ENCODE measurements at places on chromosomes 2 and 18.

GRCh38 chr2:213101692-213102460, 49.5 kb downstream of the IKZF2 start:
- no peak for DNase-seq

DNA sequence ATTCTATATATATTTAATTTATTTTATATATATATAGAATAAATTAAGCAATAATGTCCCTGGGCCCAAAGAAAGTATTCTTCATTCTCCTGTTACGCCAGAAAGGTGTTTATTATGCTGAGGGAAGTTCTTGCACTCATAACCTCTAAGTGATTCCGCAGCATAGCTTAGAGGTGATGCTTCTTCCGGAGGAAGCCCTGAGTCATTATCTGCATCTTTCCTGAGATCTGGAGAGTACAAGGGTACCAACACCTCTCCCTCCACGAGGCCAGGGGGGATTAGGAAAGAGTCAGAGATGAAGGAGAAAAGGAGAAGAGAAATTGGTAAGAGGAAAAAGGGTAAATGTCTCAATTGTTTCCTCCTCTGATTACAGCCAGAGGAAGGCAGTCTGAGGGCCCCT, 43.1 kb upstream of the RTN4 start:
- DNase-seq = no peak

DNA sequence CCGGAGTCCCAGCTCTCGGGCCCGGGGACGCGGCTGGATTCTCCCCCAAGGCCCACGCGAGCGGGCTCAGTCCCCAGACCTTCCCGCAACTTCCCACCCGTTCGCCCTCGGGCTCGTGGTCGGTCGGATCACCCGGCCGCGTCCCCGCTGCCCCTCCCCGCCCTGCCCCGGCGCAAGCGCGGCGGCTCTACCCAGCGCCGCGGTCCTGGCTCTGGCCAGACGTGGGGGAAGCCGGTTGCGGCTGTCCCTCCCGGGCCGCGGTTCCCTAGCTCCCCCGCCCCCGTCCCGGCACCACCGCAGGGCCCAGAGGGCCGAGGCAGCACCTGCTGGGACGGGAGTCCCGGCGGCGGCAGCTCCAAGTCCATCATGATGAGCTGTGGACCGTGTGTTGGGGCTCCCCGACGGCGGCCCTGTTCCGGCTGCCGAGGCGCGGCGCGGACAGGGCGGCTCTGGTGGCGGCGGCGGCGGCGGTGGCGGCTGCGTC, 276 bp downstream of the NFE2L2 start:
- DNase-seq = no peak

DNA sequence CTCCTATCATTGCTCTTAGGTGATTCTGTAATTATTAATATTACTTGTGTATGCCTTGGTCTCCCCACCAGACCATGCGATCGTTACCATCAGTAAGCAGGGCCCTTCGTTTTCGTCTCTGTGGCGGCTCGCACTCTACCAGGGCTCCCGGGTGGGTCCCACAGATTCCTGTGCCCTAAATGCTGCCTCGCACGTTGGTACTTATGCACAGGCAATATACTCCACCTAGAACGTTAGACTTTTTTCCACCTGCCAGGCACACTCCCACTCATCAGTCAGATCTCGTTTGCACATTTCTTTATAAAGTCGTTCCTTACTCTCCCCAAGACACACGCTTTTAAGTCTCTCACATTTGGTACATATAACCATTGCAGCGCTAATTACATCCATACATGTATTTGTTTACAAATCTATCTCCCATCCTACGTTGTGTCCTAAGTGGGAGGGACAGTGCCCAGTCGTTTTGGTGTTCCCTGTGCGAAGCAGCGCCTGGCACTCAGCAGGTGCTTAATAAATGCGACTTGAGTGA, 901 bp downstream of the FEZ2 start:
- DNase-seq = no peak

DNA sequence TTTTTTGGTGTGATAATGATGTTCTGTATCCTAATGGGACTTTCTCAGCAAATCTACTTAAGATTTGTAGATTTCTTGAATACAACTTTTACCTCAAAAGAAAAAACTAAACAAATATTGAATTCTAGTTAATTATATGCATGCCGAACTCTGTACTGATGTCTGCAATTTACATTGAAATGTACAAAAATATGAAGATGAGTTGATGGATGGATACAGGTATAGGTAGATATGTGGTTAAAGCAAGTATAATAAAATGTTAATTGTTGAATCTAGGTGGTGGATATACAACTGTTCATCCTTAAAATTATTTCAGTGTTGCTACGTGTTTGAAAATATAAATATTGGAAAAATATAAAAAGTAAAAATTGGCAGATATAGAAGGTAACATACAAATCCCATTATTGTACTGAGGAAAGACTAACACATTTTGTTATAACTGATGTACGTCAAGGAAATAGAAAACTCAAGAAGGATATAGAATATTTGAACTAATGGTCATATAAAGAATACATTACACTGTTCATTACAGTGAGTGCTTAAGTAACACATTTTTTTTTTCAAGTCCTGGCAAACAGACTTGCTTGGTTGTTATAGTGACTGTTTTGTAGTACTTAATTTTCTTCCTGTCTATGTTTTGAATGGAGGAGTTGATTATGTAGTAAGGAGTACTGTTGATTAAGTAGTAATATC, 33.8 kb downstream of the DDX1 start:
- DNase-seq = no peak

GRCh38 chr2:204407204-204408014, 137.9 kb upstream of the PARD3B start:
- DNase-seq = no peak

- no peak for DNase-seq
Observed at GRCh38 chr18:73214970-73215369, 347.2 kb upstream of the NETO1 start.

GRCh38 chr18:63311118-63312018, 8.2 kb downstream of the BCL2 start:
- DNase-seq = no peak

- no peak for DNase-seq
Observed at GRCh38 chr2:128449226-128450061, 130.8 kb upstream of the HS6ST1 start.

DNA sequence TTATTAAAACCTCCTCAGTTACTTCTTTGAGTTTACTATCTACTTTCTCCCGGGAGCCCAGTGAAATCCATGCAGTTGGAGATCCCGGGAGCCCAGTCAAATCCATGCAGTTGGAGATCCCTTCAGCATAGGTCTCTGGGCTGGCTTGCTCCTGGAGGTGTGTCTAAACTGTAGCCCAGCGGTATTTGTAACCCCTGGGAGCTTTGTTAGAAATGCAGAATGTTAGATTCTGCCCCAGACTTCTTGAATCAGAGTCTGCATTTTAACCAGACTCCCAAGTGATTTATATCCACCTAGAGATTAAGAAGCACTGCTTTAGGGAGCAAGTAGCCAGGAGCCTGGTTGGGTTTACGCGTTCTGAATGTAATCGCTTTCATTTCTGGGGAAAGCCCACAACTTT, 54.5 kb downstream of the ARHGAP28 start:
- no peak for DNase-seq

DNA sequence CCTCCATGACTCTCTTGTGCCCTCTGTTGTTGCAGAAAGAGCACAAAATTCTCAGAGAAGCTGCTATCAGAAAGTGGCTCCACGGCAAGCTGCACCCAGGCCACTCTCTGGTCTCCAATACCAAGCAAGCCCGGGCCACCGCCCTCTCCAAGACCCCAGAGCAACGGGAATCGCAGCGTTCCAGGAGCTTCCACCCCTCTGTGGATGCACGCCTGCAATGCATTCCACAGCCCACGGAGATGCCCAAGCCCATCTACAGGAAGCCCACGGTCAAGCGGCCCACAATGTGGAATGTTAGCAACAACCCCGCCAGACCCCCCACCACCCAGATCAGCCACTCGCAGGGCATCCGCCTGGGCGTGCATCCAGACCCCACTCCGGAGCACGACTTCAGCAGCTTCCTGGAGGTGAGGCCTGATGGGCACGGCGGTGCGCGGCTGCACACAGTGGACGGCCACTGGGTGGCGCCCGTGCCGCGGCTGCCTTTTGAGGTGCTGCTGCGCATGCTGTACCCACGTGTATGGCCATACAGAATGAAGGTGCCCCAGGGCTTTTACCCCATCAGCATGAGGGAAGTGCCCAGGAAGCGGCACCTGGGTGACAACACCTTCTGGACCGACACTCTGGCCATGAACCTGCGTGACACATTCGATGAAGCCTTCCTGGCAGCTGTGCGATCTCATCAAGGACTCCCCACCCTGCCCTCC, 6.3 kb downstream of the ANKRD53 start:
- DNase-seq = no peak

GRCh38 chr2:212638694-212639093, 100.1 kb upstream of the ERBB4 start:
- no peak for DNase-seq

DNA sequence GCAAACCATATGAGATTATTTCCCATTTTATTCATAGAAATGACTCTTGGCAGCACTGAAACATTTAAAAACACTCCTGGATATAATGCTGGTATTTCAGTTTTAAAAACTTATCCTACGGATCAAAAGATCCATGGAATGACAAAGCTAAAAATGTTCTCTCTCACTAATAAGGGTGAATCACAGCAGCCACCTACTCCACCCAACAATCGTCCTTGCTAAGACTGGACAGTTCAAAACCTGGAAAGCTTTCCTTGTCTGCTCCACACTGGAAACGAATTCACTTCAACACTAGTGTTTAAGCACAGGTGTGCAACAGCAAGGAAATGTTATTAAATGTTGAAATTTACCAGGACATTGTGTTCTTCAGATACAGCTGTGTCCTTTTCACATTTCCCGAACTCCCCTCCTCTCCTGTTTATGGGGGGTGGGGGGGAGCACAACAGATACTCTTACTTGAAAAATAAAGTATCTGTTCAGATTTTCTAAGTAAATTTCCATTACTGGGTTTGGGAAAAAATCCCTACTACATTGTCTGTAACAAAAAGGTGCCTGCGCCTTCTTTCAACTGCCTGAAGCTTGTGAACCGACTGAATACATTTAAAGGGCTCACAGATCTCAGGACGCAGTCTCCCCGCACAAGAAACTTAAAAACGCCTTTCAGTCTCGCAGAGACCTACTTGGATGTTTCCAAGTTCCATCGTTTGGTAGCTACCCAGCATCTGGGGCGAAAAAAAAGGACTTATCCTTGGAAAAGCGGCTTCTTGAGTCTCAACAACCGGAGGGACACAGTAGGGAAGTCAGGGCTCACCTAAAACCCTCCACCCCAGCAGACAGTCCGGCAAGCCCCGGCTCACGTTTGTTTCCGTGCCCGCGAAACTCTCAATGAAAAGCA, 1.3 kb downstream of the YWHAQ start:
- no peak for DNase-seq

- no peak for DNase-seq
Observed at GRCh38 chr2:143988082-143988481, 531.8 kb downstream of the ZEB2 start.

- no peak for DNase-seq
Observed at GRCh38 chr2:188265315-188265714, 26.4 kb upstream of the GULP1 start.

DNA sequence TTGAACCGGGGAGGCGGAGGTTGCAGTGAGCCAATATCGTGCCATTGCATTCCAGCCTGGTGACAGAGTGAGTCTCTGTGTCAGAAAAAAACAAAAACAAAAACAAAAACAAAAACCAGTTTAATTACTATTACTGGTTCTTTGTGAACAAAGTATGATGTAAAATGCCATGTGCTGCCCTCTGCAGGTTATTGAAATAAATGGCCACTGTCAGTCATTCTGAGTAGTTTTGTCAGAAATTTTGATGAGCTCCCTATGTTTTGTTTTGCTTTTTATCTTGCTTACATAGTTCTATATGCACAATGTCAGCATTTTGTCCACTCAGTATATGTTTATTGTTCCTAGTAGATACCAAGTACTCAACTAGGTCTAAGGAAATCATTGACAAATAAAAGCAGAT, 423.6 kb upstream of the CHST9 start:
- no peak for DNase-seq

DNA sequence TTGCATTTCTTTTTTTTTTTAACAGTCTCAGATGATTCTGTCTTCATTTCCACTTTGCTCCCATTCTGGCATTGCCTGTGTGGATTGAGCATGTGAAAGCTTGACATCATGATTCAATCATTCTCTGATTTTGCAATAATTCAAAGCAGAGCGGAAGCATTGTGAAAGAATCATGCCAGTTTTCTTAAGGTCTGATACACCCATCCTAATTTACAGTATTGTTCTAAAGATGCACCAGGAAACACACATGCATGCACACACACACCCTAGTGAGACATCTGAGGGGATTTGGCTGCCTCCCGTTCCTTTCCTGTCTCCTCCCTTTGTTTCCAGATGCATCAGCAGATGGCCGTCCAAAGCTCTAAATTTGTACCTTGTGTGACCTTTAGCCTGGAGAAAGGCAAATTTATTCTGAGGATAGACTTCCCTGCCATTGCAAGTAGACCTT, 97.3 kb downstream of the FMNL2 start:
- DNase-seq = no peak

DNA sequence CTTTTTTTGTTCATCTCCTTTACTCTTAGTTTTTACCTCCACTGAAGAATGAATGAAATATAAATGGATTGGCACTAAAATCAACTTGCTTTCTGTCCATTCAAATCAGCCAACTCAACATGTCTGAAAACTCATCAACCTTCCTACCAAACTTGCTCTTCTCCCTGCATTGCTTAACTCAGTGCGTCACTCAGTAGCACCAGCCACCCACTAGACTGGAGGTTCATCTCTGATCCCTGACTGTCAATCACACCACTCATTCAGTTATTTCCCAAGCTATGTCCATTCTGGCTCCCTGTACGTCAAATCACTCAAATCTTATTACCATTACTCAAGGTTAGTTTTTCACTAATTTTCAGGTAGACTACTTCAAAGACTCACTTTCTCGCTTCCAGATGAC, 75.2 kb upstream of the RBMS1 start:
- no peak for DNase-seq

GRCh38 chr2:120016800-120017199, 3.9 kb downstream of the EPB41L5 start:
- no peak for DNase-seq

- DNase-seq = no peak
Observed at GRCh38 chr2:64613276-64613675, 40.4 kb downstream of the SERTAD2 start.

DNA sequence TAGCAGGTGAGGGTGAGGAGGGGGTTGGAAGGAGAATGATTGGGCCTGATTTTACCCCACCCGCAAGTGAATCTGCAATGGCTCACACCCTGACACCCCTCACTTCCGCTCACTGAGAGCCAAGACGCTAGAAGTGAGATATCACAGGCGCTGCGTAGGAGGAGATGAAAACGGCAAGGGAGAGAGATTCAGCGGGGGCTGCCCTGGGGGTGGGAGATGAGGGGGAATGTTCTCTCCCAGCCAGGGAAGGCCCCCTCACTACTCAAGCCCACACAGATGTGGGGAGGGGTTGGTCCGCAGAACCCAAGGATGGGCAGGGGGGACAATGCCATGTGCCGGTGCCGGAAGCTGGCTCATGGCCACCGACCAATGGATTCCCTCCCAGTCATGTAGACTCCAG, 32.9 kb downstream of the LOXHD1 start:
- no peak for DNase-seq

Measured in AG04450 (cell line).